ENCODE measurements at places on chromosomes 5 and 9.

DNA sequence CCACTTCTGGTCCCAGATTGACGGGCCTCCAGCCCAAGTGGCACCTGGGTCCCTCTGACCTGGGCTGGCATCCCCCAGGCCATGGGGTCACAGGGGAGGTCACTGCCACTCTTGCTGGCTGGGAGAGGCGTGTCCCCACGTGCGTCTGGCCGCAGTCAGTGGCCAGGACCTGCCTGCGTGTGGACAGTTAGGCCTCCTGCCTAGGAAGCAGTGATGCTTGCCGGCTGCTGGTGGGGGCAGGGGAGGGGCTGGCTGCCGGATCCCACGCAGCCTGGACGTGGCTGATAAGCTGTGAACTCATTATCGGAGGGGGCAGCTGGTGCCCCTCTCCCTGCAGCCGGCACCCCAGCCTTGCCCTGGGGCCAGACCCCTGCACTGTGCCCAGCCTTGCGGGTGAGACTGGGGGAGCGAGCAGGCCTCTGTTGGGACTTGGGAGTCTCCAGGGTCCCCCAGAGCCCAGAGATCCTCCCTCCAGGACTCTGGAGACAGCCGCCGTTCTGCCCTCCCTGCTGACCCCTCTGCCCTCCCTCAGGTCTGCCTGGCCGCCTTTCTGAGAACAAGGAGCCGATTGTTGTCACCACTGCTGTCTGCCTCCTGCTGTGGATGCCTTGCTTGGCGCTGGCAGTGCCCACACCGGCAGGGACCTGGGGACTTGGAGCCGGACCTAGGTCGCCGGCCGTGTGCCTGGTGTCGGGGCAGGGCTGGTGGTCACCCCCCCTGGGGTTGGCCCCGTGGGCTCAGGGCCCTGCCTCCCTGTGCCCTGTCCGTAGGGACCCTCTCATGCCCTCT lies 12.3 kb downstream of the RXRA start:
- DNase-seq: no peak

GRCh38 chr9:135474915-135475314 lies 4.7 kb upstream of the PPP1R26 start:
- no peak for DNase-seq

DNA sequence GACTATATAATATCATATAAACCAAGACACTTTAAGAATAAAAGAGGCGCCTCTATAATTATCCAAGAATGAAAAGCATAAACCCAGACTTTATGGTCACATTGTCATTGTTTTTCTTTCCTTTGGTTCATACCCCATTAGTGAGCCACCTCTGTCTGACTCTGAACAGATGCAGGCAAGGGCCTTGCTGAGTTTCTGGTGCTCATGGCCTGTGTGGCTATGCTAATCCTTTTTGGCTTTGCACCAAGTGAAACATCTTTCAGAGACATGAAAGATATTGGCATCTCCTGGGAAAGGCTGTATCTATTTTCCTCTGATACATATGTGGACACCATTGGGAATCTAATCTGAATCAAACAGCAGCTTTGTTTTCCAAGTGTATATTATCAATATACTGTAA lies 222.5 kb downstream of the CHSY3 start:
- no peak for DNase-seq

- DNase-seq: no peak
Measured at GRCh38 chr9:132348676-132349075, 6.1 kb downstream of the SETX start.

GRCh38 chr9:85515021-85515420 lies 226.7 kb downstream of the AGTPBP1 start:
- no peak for DNase-seq

- no peak for DNase-seq
Measured at GRCh38 chr9:134014946-134015345, 10.3 kb upstream of the BRD3OS start.

- DNase-seq: no peak
Measured at GRCh38 chr5:88480801-88481499, 212.3 kb upstream of the TMEM161B start.

- no peak for DNase-seq
Measured at GRCh38 chr5:11655681-11656080, 248.6 kb downstream of the CTNND2 start.

- no peak for DNase-seq
Measured at GRCh38 chr5:172575816-172576545, 65.1 kb upstream of the NEURL1B start.

- no peak for DNase-seq
Measured at GRCh38 chr5:166909926-166910325, 1381.5 kb upstream of the WWC1 start.

DNA sequence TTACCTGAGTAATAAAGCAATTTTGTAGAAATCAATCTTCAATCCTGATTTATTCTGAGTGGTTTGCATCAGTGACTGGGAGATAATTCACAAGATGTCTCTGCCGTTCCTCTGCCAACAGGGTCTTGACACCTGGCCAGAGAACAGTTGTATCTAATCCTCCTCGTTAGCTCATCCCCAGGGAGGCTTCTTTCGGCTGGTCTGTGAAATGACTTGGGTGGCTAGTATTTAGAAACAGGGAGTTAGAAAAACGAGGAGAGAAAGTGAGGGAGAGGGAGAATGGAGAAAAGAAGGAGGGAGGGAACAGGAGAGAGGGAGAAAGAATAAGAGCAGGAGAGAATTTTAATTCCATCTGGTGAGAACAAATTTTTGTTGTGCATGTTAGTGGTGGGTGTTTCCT lies 600.2 kb upstream of the TLE4 start:
- no peak for DNase-seq

DNA sequence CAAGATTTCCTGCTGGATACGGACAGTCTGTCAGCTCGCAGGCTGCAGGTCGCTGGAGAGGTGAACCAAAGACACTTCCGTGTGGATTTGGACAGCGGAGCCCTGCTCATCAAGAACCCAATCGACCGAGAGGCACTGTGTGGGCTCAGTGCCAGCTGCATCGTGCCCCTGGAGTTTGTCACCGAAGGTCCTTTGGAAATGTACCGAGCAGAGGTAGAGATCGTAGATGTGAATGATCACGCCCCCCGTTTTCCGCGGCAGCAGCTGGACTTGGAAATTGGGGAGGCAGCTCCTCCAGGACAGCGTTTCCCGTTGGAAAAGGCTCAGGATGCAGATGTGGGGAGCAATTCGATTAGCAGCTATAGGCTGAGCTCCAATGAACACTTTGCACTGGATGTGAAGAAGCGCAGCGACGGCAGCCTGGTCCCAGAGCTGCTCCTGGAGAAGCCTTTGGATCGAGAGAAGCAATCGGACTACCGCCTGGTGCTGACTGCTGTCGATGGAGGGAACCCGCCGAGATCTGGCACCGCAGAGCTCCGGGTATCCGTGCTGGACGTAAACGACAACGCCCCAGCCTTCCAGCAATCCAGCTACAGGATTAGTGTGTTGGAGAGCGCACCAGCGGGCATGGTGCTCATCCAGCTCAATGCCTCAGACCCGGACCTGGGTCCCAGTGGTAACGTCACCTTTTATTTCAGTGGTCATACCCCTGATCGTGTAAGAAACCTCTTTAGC lies 658 bp downstream of the PCDHGC4 start:
- DNase-seq: no peak

GRCh38 chr9:133046900-133047295 lies 14.9 kb upstream of the CEL start:
- no peak for DNase-seq

GRCh38 chr5:168365581-168366081 lies 74.2 kb downstream of the WWC1 start:
- DNase-seq: no peak

DNA sequence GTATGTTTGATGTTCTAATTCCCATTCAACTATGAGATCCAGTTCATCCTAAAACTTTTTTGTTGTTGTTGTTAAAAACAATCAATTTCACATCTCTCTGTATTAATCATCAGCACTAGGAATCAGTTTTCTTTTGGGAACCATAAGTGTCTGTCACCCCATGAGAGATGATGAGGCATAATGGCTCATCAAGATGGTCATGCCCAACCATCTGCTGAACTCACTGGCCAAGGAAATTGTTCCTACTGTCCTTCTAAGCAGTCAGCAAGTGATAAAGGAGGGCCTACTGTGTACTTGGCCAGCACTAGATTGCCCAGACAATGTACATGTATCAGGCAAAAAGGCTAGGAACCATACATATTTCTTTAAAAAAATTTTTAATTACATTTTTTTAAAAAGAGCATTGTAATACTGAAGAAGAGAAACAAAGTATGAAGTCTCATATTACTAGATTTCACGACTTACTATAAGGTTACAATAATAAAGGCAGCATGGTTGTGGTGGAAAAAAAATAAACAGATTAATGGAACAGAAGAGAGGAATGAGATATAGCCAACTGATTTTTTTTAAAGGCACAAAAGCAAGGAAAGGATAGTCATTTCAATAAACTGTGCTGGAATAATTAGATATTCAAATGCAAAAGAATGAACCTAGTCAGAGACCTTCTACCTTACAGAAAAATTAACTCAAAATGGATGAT lies 458.3 kb downstream of the SPOCK1 start:
- no peak for DNase-seq

GRCh38 chr9:23123048-23123632 lies 676.5 kb downstream of the DMRTA1 start:
- no peak for DNase-seq

GRCh38 chr9:20512636-20513035 lies 109.7 kb downstream of the MLLT3 start:
- no peak for DNase-seq

- peak; percentile 30 for DNase-seq
Measured at GRCh38 chr5:137696481-137696880, 39.4 kb downstream of the KLHL3 start.

GRCh38 chr9:72268961-72269360 lies 96.0 kb downstream of the ZFAND5 start:
- DNase-seq: no peak

- no peak for DNase-seq
Measured at GRCh38 chr9:120221844-120222243, 358.1 kb downstream of the CDK5RAP2 start.

DNA sequence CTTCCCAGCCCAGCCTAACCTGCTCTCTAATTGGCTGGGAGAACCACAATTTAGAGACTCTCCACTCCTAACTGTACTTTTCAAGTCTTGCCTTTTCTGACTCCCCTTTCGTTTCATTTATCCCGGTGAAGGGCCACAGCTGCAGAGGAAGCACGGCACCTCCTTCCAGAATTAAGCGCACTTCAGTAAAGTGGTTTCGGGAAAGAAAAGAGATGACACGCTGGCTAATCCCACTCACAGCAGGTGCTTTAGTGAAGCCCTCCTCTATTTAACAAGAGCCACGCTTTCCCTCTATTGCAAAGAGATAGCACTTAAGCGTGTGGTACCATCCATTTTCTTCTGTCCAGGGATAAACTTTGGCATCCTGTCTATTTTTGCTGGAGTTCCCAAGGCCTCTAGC lies 4.8 kb downstream of the DNAH5 start:
- no peak for DNase-seq

- DNase-seq: no peak
Measured at GRCh38 chr9:68808338-68808890, 103.4 kb downstream of the PIP5K1B start.

DNA sequence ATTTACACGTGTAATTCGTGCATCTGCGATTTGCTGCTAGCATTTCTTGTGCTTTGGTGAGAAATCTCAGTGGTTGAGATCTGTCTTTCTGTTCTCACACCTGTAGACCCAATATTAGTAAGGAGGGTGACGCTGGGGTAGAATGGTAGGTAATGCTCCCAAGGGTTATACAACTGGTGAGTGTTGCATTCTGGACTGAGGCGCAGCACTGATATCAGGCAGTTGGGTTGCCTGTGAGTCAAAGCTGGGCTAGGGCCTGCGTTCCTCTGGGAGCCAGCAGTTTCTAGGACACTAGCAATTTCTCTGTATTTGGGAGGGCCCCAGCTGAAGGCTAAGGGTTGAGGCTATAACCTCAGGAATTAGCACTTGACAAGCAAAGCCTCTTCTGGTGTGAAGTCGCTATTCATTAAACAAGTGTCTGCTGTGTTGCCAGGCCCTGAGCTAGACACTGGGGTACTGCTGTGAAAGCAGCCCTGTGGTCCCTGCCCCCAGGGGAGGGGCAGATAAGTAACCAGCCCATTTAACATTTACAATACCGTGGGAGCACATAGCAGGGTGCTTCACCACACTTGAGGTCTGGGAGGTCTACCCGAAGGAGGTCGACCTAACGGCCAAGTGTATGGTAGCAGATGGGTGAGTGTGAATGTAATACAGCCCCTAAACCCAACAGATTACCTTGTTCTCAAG lies 28.7 kb downstream of the LARP1 start:
- no peak for DNase-seq

- DNase-seq: no peak
Measured at GRCh38 chr5:151144922-151145321, 12.7 kb downstream of the ANXA6 start.

GRCh38 chr9:105308461-105309341 lies 64.2 kb downstream of the SLC44A1 start:
- no peak for DNase-seq

- DNase-seq: no peak
Measured at GRCh38 chr9:112086627-112087026, 88.5 kb downstream of the SUSD1 start.

DNA sequence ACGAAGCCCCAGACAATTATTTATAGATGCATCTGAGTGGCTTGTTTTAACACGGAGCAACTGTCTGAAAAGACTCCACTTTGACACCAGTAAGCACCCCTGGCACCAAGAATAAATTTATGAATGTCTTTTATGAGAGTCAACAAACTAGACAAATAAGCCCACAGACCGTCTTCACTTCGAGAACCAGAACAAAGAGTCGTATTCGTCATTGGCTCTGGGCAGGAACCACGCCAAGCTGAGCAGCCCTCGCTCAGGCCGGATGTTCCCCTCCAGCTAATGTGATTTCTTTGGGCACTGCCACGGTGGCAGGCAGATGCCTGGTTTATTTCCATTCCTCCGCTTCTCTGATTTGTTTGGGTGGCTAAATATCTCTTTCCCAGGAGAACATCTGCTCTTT lies 91.9 kb upstream of the STC2 start:
- DNase-seq: no peak

GRCh38 chr9:31847963-31848362 lies 536.5 kb upstream of the ACO1 start:
- DNase-seq: no peak

GRCh38 chr9:126532951-126533925 lies 80.5 kb upstream of the LMX1B start:
- DNase-seq: no peak

- no peak for DNase-seq
Measured at GRCh38 chr5:74766418-74766848, 484 bp downstream of the GFM2 start.

DNA sequence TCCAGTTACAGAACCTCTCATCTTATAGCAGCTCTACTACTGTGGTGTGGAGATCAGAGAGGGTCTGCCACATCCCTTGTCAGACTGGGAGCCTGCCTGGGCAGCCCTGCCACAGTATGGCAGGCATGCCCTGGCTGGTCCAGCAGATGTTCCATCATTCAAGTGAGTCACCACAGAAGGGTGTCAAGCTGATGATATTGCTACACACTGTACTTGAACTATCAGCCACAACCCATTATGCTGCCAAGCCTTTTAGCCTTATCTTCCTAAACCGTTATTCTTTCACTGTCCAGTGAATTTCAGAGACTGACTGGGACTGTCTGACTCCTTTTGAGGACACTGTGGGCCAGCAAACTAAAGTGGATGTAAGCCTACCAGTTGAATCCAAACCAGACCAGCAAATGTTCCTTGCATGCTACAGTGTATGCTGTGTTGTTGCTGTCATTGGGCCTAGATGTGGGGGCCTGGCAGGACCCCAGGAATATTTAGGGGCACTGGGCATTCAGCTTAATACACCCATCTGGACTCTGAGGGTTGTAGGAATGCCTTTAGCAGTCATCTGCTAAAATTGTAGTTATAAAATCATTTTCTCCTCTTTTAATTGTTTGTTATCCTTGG lies 202.6 kb downstream of the NR3C1 start:
- no peak for DNase-seq

GRCh38 chr5:68315679-68316271 lies 100.2 kb downstream of the PIK3R1 start:
- peak; percentile 15 for DNase-seq

- no peak for DNase-seq
Measured at GRCh38 chr5:167642181-167642580, 649.3 kb upstream of the WWC1 start.
